ENCODE measurements at places on chromosomes 7 and 10.

- DNase-seq = no peak
These were observed 292.4 kb upstream of the NFE2L3 start for GRCh38 chr7:25859412-25860274.

DNA sequence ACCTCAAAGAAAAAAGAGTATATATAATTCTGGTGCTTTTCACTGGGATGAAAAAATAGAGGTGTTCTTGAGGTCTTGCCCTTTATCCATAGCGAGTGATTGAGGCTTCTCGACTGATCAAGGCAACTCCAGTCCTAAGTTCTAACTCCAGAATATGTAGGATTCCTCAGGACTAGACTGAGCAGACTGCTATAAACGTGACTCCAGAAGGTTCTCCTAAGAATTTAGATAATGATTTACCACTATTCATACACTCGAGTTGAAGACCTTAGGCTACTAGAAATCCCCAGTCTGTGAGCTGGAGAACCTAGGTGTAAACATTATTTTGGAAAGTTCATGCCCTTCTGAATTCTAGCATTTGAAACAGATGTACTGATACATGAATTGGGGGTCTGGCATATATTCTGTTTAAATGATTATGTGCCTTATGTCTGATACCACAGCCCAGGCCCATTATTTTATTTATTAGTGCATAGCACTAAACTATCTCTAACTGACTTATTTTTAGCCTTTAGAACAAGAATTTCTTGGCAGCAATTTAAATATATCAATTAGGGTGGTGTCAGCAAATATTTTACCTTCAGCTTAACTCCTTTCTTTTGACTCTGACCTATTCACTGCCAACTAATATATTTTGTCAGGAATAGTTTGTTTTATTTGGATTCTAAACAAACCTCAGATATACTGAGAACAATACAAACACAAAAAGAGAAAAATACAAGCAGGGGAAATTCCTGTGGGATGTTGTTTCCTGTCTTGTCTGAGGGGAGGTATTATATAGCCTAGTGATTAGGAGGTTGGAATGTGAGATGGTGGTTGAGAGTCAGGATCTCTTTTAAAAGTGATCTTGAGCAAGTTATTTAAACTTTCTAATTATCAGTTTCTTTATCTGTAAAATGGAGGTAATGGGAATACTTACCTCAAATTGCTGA is 75.8 kb downstream of the PODXL start:
- DNase-seq = no peak

GRCh38 chr7:142598297-142598696 is 151.0 kb upstream of the PRSS1 start:
- no peak for DNase-seq

GRCh38 chr10:75508239-75508813 is 76.9 kb downstream of the LRMDA start:
- DNase-seq = no peak

DNA sequence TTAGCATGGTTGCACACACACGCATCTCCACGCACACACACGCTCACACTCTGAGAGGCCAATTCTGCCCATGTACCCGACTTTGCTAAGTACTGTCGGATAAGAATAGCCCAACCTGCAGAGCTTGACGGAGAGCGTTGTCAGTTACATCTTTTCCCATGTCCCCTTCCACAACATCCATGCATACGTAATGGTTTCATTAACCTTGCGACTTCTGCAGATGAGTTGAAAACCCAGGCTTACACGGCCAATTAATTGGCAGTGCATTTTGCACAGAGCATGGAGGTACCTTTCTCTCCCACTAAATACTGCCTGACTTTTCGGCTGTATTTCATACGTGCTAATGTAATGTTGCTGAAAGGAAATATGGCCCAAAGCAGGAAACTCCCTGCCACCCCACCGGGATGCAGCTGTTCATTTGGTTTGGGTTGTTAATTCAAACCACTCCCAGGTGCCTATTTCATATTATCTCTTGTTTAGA is 291.2 kb upstream of the HABP2 start:
- DNase-seq = peak; percentile 11

DNA sequence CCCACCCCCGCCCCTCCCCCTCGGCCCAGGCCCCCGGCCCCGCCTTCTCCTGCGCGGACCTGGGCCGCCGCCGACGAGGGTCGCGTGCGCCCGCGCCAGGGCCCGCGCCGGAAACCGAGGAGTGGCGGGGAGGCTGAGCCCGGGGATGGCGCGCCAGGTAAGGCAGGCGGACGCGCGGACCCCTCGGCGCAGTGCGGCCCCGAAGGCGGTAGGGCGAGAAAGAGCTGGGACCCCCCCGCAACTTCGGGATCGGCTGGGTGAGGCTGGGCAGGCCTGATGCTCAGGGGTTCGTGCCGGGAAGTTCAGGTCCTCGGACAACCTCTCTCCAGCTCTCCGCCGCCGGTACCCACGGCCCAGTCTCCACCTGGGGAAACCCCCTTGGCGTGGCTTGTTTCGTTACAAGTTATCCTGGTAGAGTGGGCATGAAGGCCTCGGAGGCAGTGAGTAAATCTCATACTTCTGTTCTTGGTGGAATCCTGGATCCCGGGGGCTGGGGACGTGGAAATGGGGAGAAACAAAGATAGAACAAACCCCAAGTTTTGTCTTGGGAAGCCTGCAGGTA is 58.4 kb downstream of the ZNF467 start:
- DNase-seq = no peak

DNA sequence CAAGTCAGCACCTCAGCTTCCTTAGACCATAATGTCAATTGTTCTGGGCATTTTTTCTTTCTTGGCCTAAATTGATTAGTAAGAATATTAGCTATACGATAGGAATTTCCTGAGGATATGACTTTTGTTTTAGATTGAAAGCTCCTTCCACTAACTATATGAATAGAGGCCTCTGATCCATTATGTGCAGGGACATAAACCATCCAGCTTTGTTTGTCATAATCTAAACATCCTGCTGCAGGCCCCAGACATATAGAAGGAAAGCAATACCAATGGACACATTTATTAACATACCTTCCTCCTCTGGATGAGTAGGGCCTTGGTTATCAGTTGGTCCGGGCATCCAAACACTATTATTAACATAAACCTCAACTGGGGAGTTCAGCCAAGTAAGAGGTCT is 4.3 kb upstream of the GIMAP4 start:
- no peak for DNase-seq
